Activated T-cell treated with anti-CD3 and anti-CD28 coated beads, Interleukin-2, amount 50 U/mL, for 72 hours (primary cell): ENCODE measurements at places on chromosomes 1 and 21. TPM values are rescaled to one million over a fixed set of nuclear protein-coding genes. Genes with fewer than 3 reads are reported as not detected.

HMCN1 gene
- total RNA-seq: 0.12 TPM

GRCh38 chr1:4939266-4939665, 284.9 kb downstream of the AJAP1 start:
- no peak for DNase-seq

- no peak for DNase-seq
Measured at GRCh38 chr1:228835456-228835855, 100.2 kb downstream of the RHOU start.

- DNase-seq: no peak
Measured at GRCh38 chr1:216223486-216223885, 199.8 kb downstream of the USH2A start.

DNA sequence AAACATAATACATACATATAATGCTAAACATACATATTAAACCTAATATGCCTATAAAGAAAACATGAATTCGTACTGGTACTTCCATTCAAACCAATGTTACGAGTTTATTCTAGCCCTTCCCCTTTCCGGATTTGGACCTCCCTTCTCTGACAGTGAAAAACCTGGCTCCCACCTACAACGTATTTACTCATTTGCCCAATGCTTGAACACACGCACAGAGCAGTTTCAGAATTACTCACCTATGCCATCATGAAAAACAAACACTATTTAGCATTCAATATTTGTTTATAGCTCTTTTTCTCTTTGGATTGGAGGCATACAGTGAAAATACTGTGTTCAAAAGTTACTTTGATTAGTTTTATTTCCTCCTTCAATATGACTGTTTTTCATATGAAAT, 204.4 kb downstream of the LMX1A start:
- DNase-seq: no peak

DNA sequence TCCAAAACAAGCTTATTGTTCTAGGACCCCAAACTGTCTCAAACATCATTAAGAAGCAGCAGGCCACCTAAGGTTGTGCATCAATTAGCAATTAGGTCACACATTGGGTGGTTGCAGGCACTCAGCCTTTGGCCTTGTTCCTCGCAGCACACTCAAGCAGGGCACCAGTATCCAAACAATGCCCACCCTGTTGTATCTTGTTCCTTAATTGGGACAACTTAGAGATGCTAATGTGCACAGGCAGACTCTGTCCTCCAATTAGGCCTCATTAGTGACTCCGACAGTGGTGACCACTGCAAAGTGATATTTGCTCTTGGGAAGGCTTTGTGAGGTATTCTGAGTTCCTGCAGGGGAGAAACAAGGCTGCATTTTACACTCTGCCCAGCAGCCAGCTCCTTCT, 515.1 kb upstream of the PTBP2 start:
- DNase-seq: no peak

GRCh38 chr1:115980998-115981993, 5.0 kb downstream of the SLC22A15 start:
- peak; percentile 14 for DNase-seq

PCP4L1 gene
- total RNA-seq: 0.55 TPM

DNA sequence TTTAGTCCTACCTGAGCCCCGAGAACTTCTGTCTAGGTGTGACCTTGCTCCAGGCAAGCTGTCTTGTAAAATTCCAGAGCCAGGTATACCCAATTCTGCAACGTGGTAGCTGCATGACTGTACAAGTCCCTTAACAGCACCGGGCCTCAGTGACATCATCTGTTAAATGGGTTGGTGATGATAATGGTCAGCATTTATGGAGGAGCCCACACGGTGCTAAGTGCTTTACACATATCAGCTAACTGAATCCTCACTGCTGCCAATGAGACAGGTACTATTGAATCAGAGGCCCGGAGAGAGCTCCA, 37.2 kb upstream of the PADI1 start:
- no peak for DNase-seq

VWA5B1 gene
- total RNA-seq: 0.22 TPM

- DNase-seq: no peak
Measured at GRCh38 chr21:16309250-16309971, 579.6 kb downstream of the USP25 start.

DNA sequence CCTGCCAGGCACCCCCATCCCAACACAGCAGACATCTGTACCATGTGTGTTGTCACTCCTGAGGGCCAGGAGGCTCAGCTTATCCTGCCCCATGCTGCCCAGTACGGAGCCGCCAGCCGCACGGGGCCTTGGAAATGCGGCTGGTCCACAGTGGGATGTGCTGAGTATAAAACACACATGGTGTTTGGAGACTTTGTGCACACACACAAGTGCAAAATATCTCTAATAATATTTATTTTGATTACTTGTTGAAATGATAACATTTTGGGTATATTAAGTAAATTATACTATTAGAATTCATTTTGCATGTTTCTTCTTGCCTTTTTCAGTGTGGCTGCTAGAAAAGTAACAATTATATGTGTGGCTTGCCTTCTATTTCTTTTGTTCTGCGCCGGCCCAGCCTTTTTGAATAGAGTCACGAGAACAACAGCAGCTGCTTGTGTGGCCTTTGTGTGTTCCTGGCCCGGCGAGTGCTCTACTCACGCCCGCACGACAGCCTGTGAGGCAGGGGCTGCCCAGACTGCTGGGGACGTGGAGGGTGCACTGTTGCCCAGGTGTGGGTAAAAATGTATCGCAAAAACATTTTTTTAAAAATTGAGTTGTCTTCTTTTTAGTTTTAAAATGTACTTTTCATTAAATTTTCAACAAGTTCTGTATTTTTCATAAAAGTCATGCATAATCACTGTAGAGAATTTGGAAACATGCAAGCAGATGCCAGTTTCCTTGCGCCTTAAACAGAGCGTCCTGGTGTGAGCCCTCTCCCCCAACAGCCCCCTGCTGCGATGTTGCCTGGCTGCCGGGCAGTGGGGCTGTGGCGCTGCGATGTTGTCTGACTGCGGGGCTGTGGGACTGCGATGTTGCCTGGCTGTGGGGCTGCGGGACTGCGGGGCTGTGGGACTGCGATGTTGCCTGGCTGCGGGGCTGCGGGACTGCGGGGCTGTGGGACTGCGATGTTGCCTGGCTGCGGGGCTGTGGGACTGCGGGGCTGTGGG, 35.5 kb downstream of the COQ8A start:
- DNase-seq: no peak

GRCh38 chr1:39955547-39956539, 898 bp downstream of the MFSD2A start:
- peak; percentile 63 for DNase-seq

YRDC gene
- 31.3 TPM for total RNA-seq
